ENCODE measurements at places on chromosomes 6 and 20. TPM values are rescaled to one million over a fixed set of nuclear protein-coding genes. Genes with fewer than 3 reads are reported as not detected.

DNA sequence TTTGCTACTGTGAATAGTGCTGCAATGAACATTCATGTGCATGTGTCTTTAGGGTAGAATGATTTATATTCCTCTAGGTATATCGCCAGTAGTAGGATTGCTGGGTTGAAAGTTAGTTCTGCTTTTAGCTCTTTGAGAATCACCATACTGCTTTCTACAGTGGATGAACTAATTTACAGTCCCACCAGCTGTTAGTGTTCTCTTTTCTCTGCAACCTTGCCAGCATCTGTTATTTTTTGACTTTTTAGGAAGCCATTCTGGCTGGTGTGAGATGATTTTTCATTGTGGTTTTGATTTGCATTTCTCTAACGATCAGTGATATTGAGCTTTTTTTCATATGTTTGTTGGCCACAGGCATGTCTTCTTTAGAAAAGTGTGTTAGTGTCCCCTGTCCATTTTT, 40.0 kb downstream of the PLG start:
- DNase-seq = no peak

DNA sequence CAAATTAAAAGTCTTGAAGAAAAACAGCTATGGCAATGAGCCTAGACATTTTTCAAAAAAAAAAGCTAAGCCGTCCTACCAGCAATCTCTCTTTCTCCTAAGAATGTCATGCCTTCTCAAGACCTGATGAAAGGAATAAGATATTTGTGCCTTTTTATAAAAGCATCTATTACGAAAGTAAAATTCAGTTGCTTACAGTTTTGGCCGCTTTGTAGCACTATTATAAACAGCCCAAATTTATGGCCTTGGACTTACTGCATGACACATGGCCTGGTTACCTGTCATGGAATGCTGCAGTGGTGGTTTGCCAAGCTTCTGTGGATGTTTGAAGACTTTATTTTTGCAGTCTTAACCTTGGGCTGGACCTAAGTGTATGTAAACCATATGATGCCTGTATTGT, 22.2 kb upstream of the VAPB start:
- no peak for DNase-seq

- DNase-seq = peak; percentile 91
Measured at GRCh38 chr6:143536461-143536865, 24.9 kb upstream of the FUCA2 start.

DNA sequence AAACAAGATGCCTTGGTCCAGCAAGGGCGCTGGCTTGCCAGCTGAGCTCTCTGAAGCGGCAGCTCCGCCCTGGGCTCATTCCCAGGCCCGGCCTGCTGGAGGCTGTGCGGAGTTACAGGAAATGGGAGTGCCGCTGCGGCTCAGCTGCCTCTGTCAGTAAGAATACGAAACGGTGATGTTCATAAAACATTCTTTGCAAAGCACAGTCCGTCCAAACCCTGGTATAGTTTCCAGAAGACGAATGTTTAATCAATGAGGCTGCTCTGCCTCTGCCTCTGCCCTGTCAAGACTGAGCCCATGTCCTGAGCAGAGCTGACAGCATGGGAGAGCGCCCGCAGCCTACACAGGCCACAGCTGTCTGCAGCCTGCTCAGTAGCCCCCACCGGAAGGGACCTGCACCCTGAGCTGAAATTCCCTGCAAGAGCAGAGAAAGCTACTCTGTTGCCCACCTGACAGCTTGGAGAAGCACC, 153.3 kb upstream of the SNX9 start:
- DNase-seq = peak; percentile 75

GRCh38 chr6:49257549-49257948, 205.5 kb downstream of the MMUT start:
- no peak for DNase-seq

- peak; percentile 59 for DNase-seq
Measured at GRCh38 chr20:62961310-62961783, 8.8 kb downstream of the SLC17A9 start.

DNA sequence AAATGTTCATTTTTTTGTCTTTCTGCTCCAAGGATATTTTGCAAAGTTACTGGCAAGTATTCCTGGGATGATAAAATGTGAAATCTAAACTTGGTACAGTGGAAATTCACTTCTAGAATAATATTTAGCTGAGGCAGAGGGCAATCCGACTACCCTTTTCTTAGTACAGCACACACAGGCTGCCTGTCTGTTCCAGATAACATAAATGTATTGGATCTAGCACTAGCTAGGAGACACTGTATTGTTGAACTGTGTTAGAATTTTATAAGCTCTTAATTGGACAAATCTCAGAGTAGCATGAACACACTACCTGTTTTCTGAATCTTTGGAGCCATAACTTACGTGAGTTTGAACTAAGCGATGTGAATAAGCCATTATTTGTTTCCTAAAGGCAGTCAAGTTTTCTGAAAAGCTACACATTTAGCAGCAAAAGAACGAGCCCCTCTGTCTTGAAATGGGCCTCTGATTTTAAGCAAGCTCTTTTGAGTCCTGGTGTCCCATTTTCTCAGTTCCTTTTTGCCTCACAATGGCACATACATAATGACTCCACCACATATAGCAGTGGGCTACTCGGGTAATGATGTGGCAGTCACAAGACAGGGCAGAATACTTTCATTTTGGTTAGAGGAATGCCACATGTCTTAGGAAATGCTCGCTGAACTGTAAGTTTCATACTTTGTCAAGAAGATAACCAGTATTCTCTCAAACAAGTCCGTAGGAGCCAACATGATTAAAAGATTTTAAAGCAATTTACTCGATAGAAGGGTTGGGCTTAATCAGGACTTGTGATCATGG, 116.5 kb upstream of the ESR1 start:
- DNase-seq = no peak

- no peak for DNase-seq
Measured at GRCh38 chr6:165679326-165679725, 16.3 kb upstream of the PDE10A start.

GRCh38 chr6:9360881-9361280, 925.5 kb upstream of the SLC35B3 start:
- no peak for DNase-seq

GRCh38 chr20:49415005-49415667, 67.3 kb downstream of the KCNB1 start:
- DNase-seq = no peak

DNA sequence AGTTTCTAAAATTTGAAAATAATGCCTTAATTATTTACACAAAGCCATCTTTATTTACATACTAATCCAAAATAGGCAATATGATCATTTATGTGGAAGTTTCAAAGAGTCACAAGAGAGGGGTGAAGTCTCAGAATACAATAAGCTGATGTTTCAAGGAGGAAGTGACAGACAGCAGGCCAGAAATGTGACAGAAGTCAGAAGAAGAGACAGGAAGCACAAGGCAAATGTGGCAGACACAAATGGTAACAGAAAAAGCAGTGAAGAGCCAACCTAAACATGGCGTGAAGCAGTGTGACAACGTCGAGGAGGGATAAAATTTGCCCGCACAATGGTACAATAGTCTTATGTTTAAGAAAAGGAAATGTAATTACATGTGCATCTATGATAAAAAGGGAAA, 59.8 kb downstream of the SHPRH start:
- DNase-seq = no peak

DNA sequence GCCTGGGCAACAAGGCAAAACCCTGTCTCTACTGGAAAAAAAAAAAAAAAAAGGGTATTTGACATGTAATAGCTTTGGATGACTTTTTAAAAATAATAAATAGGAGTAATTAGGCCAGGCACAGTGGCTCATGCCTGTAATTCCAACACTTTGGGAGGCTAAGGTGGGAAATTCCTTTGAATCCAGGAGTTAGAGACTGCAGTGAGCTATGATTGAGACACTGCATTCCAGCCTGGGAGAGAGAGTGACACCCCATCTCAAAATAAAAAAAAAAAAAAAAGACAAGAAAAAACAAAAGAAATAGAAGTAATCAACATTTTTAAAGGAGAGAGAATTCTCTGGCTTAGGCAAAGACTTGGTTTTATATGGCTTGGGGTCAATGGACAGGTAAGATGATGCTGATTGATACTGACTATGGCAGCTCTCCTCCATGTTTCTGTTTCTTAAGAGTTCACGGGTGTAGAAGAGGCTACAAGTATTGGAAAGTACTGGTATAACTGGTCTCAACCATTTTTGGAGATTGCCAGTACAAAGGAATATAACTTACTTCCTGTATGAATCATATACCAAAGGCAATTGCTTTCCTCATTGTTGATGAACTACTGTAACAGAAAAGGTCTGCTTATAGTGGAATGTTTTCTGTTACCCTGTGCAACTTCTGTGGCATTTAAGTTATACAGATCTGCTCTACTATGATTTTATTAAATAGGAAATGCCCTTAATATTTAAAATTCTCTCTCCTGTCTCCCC, 10.1 kb downstream of the MAP3K5 start:
- DNase-seq = no peak

DNA sequence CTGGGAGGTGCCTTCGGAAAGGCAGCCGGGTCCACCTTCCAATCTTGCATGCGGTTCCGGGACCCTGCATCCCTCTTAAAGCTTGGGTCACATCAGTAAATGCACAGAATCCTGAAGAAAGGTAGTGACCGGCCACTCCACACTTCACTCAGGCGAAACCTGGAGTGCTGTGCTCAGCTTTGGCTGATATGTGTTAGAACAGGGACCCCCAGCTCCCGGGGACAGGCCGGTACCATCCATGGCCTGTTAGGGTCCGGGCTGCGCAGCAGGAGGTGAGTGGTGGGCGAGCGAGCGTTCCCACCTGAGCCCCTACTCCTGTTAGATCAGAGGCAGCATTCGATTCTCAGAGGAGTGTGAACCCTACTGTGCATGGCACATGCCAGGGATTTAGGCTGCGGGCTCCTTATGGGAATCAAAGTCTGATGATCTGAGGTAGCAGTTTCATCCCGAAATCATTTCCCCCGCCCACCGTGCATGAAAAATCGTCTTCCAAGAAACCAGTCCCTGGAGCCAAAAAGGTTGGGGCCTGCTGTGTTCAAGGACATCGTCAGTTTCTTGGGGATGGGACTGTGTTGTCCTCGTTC, 143.0 kb downstream of the ERMARD start:
- peak; percentile 25 for DNase-seq

- DNase-seq = no peak
Measured at GRCh38 chr20:32780749-32781655, 18.8 kb downstream of the DNMT3B start.

- DNase-seq = no peak
Measured at GRCh38 chr6:44671333-44671732, 283.8 kb downstream of the CDC5L start.

DNA sequence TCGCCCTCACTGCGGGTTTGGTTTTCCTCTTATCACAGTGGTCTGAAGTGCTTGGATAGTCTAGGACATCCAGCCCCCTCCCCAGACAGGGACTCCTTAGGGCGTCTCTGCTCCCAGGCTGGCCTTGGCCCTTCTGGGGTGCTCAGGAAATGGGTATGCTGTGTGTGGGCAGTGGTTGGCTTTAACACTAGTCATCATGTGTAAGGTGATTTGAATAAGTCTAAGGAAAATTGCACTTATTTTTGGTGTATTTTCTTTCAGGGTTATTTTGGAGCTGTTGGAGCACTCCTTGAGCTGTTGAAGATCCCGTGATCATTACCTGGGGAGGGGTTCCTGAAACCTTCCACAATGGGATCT, 33.8 kb downstream of the PANK2 start:
- no peak for DNase-seq

DNA sequence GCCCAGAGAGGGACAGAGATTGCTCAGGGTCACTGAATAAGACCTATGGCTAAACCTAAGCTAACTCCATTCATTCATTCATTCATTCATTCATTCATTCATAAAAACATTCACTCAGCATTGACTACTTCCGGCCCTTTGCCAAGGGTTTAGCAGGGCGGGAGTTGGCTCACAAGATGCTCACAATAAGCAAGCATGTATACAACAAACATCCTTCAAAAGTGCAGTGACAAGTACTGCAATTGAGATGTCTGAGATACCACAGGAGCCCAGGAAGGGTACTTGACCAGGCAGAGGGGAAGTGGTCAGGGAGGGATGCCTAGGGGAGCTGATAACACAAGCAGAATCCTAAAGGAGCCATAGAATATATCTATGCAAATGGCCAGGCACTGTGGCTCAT, 18.2 kb upstream of the KIAA1755 start:
- DNase-seq = no peak

- no peak for DNase-seq
Measured at GRCh38 chr6:5365436-5366195, 104.3 kb downstream of the FARS2 start.

CDK5RAP1 gene
- total RNA-seq = 30.4 TPM

POM121L2 gene
- total RNA-seq = not detected

OTOR gene
- total RNA-seq = not detected

ADNP gene
- total RNA-seq = 46.1 TPM

ZBTB2 gene
- total RNA-seq = 4.2 TPM

ADGRF4 gene
- total RNA-seq = 0.15 TPM

PIM1 gene
- total RNA-seq = 26.9 TPM

Measured in upper lobe of left lung (tissue), 6 donors.